ENCODE measurements at places on chromosomes 12 and 14.

DNA sequence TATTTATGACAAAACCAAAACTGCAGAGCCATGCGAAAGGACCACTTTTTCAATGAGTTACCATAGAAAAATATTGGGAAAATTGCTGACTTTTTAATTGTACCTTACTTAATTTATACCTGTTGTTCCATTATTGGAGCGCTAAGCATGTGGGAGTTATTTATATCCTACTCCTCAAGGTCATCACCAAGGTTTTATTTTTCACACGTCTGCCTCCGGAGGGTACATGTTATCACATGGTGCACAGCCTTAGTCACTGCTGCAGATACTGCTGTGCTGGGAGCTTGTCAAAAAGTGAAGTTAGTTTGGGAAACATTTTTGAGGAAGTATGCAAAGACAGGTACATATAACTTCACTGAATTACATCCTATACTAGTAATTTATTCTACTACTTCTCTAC, 1444.3 kb downstream of the AACS start:
- DNase-seq = no peak

GRCh38 chr14:59926534-59926933, 6.6 kb downstream of the LRRC9 start:
- DNase-seq = no peak

- DNase-seq = no peak
These were observed 316.4 kb downstream of the ZFP36L1 start for GRCh38 chr14:68476212-68477109.

DNA sequence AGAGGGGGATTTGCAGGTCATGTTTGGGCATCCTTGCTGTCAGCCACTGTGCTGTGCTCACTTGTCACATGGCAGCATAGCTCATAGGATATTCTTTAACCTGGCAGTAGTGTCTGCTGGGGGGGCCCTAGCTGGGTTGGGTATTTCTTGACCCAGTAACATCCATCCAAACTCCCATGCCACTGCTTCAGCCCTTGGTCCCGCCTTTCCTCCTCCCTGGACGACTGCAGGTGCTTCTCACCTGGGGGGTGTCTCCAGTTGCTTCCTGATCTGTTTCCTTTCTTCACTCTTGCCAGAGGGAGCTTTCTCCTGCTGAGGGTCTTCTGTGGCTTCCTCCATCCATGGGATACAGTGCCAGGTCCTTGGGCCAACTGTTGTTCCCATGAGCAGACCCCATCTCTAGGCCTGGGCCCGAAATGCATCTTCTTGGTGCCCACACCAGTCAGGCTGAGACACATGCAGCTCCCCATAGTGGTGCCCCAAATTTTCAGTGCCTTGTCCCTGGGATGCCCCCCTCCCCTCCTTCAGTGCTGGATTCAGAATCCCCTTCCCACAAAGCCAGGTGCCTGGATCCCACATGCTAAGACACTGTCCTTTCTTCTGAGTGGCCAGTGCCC, 20.5 kb downstream of the C14orf132 start:
- no peak for DNase-seq

GRCh38 chr12:79300199-79300568, 390.6 kb downstream of the PAWR start:
- no peak for DNase-seq

- no peak for DNase-seq
These were observed 111.4 kb downstream of the ZFP36L1 start for GRCh38 chr14:68681256-68682011.

Measured in stimulated activated CD4-positive, alpha-beta T cell treated with anti-CD3 and anti-CD28 coated beads, Interleukin-15, amount 100 ng/mL, for 1 hour (primary cell).